OCI-M1 (cell line): ENCODE measurements at places on chromosomes 7 and 10.

- DNase-seq = no peak
These were observed 85.0 kb downstream of the PTN start for GRCh38 chr7:137258552-137258951.

- DNase-seq = peak; percentile 39
These were observed 81.8 kb upstream of the CAV2 start for GRCh38 chr7:116417593-116418345.

- DNase-seq = no peak
These were observed 21.5 kb upstream of the IKZF1 start for GRCh38 chr7:50282813-50283605.

DNA sequence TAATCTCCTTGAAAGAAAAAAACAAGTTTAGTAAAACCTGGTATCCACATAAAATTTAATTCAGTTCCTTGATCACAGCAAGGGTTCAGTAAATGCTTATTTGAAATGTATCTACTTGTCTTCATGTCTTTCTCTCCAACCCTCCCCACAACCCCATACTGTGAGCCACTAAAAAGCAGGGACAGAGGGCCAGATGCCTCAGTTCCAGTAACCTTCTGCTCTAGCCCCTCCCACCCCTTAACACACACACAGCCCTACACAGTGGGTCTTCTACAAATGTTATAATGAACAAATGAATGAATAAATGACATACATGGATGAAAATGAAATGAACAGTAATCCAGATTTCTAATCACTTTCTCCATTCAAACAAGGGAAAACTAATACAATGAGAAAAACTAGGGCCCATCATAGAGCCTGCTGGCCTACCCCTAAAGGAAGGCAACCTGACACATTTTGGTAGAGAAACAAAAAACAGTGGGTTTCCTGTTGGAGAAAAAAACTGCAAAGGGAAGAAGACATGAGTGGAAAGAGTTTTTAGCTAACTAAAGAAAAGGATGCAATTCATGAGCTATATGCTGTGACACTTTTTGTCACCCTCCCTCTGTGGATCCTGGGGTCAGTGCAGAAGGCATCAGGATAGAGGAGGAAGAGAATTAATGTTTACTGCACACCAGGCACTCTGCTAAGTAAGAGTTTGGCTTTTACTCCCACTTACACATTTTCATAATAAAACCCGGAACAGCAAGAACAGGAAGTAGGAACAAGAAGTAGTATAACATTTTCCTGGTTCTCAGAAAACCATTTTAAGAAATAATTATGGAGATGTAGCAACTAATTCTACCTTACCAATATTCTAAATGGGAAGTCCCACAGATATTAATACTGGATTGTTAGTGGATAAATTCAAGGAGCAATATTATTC is 38.1 kb downstream of the ELMO1 start:
- peak; percentile 23 for DNase-seq

DNA sequence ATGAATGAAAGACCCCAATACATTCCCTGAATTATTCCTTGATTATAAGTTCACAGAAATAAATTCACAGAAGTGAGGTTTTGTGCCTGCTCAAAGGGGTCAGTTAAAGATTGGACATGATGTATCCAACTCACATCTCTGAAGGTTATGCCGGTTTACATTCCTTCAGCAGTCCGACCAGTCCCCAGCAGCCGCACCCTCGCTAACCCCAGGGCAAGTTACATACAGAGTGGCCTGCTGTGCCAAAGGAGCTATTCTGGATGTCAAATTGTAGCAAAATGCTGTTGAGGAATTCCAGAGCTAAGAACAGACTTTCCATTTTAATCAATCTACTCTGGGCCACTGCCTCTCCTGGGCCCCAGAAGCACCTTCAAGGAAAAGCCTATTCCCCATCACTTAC is 20.3 kb downstream of the PSAP start:
- no peak for DNase-seq

GRCh38 chr7:17333221-17333620 is 34.8 kb downstream of the AHR start:
- DNase-seq = no peak
